ENCODE measurements at places on chromosomes 2 and 18.

- DNase-seq, result no peak
Measured at GRCh38 chr2:8647462-8647857, 34.4 kb upstream of the ID2 start.

- no peak for DNase-seq
Measured at GRCh38 chr2:1226766-1227165, 186.5 kb upstream of the TPO start.

- DNase-seq, result no peak
Measured at GRCh38 chr18:63676526-63677323, 15.0 kb upstream of the SERPINB3 start.

GRCh38 chr2:24147364-24147763, 24.1 kb downstream of the FAM228B start:
- DNase-seq, result no peak

DNA sequence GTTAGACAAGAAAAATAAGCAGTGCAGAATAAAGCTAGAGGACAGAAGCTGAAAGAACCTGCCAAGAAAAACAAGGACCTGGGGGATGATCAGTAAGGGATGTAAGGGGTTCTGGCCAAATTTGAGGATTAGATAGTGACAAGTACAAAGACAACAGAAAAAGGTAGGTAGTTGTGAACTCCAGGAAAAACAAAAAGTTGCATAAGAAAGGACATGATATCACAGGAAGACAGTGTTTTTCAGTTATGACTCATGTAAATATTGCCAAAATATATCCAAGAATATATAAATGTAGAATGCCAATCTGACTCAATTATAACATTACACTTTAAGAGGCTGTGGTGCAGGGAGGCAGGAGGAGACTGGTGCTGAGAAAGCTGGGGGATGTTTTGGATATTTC, 209.8 kb upstream of the SH3BP4 start:
- no peak for DNase-seq

DNA sequence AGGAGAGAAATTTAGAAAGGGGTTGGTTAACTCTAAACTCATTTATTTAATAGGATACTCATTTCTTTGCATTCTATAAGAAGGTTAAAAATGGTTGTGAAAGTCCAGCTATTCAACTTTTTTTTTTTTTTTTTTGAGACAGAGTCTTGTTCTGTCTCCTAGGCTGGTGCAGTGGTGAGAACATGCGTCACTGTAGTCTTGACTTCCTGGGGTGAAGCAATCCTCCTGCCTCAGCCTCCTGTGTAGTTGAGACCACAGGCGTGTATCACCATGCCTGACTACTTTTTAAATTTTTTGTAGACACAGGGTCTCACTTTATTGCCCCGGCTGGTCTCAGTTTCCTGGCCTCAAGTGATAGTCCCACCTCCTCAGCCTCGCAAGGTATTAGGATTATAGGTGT, 11.9 kb downstream of the ELP2 start:
- DNase-seq, result no peak

GRCh38 chr2:236782938-236783337, 213.3 kb downstream of the ACKR3 start:
- DNase-seq, result no peak

- DNase-seq, result no peak
Measured at GRCh38 chr2:148167241-148167766, 146.4 kb downstream of the MBD5 start.

- peak; percentile 3 for DNase-seq
Measured at GRCh38 chr2:8380026-8380425, 301.8 kb upstream of the ID2 start.

- no peak for DNase-seq
Measured at GRCh38 chr2:14137643-14138042, 494.9 kb upstream of the LRATD1 start.

GRCh38 chr2:242053921-242054320, 184.4 kb downstream of the RTP5 start:
- no peak for DNase-seq

GRCh38 chr2:226673314-226673723, 126.3 kb downstream of the IRS1 start:
- DNase-seq, result no peak

Measured in hematopoietic multipotent progenitor cell treated with erythropoietin and hydrocortisone succinate and interleukin-3 and kit ligand, for 8 days (in vitro differentiated cells).